ENCODE measurements at places on chromosomes 1 and 21.

DNA sequence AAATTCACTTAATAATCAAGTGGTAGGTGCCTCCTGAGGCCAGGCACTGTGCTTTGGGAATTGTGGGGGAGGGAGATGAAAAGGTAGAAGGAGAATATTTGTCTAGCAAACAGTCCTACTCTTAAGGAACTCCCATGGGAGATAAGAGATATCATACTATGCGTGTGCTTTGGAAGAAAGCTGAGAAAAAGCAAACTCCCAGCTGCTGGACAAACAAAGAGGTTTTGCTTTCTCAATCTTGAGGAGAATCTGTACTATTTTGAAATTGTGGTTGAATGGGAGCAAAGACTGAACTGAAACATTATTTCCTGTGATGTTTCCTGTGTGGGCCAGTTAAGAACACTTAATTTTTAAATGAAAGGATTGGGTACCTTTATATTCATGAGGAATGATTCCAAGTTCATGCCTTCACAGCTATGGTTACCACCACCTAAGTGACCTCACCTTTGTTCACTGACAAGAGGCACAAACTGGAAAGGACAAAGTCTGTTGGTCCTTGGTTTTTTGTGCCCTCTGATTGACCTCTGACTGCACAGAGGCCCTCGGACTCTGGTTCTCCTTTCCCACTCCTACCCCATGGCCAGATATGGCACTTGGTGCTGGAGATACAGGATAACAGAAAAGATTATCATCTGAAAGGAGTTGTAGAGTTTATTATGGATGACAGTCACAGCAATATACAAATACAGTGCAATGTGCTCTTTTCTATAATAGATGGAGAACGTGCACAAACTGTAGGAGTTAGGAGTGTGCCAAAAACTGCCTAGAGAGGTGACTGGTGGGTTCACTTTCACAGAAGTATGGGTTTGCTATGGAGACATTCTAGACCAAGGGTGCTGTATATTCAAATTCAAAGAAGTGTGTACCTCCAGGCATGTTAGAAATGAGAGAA is 1.6 kb downstream of the CD53 start:
- DNase-seq, result no peak

GRCh38 chr21:21997390-21998333 is 999.5 kb downstream of the NCAM2 start:
- DNase-seq, result no peak

GRCh38 chr1:227945891-227946623 is 1.7 kb downstream of the WNT9A start:
- no peak for DNase-seq

DNA sequence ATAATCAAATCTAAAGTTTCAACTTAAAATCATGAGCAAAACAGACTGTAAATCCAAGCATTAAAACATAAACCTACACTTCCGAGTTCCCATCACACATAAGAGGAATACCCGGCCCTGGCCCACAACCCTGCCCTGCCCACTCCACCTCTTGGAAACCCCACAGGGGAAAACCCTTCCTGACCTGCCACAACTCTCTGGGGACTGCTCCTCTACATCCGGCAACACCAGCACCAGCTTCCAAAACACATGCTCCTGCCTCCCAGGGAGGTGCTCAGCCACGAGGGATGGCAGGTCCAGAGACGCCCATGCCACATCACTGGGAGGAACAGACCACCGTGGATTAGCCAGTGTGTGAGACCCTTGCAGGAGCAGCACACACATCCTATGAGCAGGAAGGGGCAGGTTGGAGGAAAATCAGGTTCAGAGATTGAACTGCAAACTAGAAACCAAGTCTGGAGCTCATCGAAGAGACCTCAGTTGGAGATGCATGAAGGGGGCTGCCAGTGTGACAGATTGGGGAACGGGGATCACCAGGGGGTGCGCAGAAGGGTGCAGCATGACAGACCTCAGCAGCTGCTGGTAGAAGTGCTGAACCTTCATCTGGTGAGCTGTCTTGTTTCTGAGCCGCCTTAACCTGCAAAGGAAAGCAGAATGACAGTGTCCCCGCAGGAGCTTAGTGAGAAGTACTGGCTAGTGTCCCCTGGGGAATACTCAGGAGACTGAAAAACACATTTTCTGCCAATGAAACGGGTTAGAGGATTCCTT is 25.8 kb upstream of the LSS start:
- DNase-seq, result no peak

GRCh38 chr1:43529206-43529731 is 1.4 kb upstream of the PTPRF start:
- DNase-seq, result no peak

DNA sequence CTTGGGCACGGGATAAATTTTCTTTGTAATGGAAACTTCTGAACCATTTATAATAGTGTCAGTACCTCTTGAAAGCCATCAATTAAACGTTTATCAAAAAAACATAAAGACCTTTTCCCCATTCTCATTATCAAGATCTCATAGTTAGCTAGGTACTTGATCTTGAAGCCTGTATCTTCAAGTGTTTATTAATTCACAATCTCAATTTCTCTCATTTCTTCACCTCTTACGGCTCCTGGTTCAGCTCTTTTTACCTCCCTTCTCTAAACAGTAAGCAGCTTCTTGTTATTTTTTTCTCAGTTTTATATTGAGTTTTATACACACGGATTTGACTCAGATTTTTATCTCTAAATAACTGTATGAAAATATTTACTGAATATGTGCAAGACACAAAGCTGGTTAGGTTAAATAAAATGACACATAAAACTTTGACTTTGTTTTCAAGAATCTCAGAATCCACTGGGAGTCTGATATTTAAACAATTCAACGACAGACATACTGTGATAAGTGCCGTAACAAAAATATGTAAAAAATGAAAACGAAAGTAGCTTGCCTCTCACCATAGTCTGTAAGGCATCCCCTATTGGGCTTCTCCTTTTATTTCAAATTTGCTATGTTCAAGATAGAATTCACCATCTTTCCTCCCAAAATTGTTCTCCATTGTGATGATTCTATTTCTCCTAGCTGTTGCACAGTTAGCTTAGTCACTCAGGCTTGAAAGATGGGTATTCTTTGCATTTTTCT is 411.6 kb upstream of the ZRANB2 start:
- no peak for DNase-seq

GRCh38 chr1:41773144-41773591 is 145.6 kb downstream of the HIVEP3 start:
- DNase-seq, result no peak

GRCh38 chr1:193539731-193540459 is 353.5 kb upstream of the B3GALT2 start:
- DNase-seq, result no peak

DNA sequence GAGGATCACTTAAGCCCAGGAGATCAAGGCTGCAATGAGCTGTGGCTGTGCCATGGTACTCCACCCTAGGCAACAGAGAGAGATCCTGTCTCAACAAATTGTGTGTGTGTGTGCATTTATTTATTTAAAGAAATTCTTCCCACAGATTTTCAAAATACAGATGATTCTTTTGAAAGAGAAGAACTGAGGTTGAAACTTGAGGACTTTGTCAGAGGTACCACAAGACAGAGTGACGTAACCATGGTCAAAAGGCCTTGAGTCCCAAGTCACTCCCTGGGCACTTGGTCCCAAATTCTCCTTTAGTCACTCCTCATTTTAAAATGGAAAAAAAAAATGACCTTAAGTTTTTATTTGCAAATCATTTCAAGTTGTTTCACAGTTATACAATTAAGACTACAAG is 57.4 kb downstream of the TIAM1 start:
- DNase-seq, result no peak

DNA sequence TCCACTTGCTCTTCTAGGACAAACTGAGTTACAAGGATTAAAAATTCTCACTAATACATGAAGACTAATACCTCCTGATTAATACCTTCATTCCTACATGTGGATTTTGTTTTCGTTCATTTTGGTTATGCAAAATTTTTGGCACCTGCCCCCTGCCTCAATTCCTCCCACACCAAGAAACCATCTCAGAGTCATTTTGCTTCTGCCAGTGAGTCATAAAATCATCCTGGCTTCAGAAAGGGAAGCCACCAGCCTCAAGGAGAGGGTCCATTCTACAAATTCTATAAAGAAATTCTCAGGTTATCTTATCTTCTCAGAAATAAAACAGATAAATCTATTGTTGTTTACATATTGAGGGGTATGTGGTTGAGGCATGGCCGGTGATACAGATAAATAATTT is 103.2 kb upstream of the COA6 start:
- no peak for DNase-seq

GRCh38 chr21:28359300-28359699 is 633.4 kb downstream of the LTN1 start:
- DNase-seq, result no peak
